A549 treated with CORT108297 at 1 μM for 4 hours (cell line): ENCODE measurements at places on chromosomes 1 and 21. TPM values are rescaled to one million over a fixed set of nuclear protein-coding genes. Genes with fewer than 3 reads are reported as not detected.

SPRR3 gene
- not detected in 5 replicates for total RNA-seq

SOD1 gene
- 370 to 441 TPM (median 392 TPM) in 5 replicates for total RNA-seq

ANKRD34A gene
- total RNA-seq = 0.10 to 0.23 TPM (median 0.16 TPM) in 5 replicates

CD34 gene
- total RNA-seq = not detected in 5 replicates

UBXN10 gene
- total RNA-seq = not detected in 5 replicates

ZBTB18 gene
- 3.4 to 4.8 TPM (median 4.4 TPM) in 5 replicates for total RNA-seq

PDE4B gene
- total RNA-seq = 12.8 to 14.5 TPM (median 14.2 TPM) in 5 replicates

ELAPOR1 gene
- total RNA-seq = 0.39 to 0.91 TPM (median 0.64 TPM) in 5 replicates

TMEM82 gene
- total RNA-seq = not detected in 5 replicates

PDPN gene
- not detected in 5 replicates for total RNA-seq

ZNF593OS gene
- 0.09 to 0.47 TPM in 2 of 5 replicates, not detected in the others for total RNA-seq

AHDC1 gene
- 13.7 to 21.3 TPM (median 18.2 TPM) in 5 replicates for total RNA-seq

SH3GLB1 gene
- 32.9 to 38.0 TPM (median 35.6 TPM) in 5 replicates for total RNA-seq

SYT14 gene
- 0.02 to 0.06 TPM (median 0.06 TPM) in 5 replicates for total RNA-seq

LRRC53 gene
- total RNA-seq = not detected in 5 replicates

AGT gene
- total RNA-seq = 0.06 to 0.17 TPM (median 0.09 TPM) in 4 of 5 replicates, not detected in the other

CCDC185 gene
- 0.08 to 0.13 TPM (median 0.10 TPM) in 4 of 5 replicates, not detected in the other for total RNA-seq

SYNC gene
- 9.1 to 14.8 TPM (median 12.4 TPM) in 5 replicates for total RNA-seq

PLEKHN1 gene
- 4.7 to 7.6 TPM (median 6.5 TPM) in 5 replicates for total RNA-seq

PLA2G2A gene
- not detected in 5 replicates for total RNA-seq

KMO gene
- 0.74 to 1.6 TPM (median 1.4 TPM) in 5 replicates for total RNA-seq

PTAFR gene
- total RNA-seq = 0.14 to 0.32 TPM (median 0.25 TPM) in 5 replicates

FCRL4 gene
- total RNA-seq = not detected in 5 replicates

FMO3 gene
- not detected in 5 replicates for total RNA-seq
